ENCODE measurements at places on chromosomes 2 and 18.

- no peak for DNase-seq
Observed at GRCh38 chr18:55446996-55447671, 140.9 kb downstream of the TCF4 start.

DNA sequence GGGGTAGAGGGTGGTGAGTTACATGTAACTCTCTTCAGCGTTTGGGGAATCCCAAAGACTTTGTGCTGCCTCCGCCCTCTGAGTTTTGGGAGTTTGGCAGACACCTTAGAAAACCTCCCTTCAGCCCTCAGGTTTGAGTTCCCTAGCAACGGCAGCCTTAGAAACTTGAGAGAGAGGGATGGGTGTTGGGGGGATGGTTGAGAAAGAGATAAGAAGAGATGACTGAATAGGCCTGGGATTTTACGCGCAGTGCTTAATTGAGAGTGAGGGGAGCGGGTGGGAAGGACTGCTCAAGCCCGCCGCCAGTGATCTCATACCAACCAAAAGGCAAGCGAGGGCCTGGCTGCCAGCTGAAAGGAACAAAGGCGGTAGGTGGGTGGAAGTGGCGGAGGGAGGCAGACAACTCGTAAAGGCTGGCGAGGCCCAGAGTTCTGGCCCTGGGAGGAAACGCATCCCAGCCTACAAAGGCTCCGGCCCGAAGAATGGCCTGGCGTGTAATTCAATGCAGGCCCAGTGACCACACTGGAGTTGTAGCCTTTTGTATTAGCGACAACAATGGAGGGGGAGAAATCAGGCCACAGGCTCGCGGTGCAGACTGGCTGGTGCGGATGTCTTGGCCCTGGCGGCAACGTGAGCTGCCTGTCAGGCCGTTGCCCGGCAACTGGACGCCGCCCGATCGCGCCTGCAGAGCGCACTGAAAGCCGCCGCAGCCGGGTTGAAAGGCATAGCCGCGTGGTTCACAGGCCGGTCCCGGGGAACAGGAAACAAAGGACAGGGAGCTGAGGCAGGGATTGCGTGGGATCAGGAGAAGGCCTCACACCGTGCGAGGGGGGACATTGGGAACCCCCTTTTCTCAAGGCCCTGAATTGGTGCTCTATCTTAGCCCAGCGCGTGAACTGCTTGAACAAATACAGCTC, 39.9 kb upstream of the DARS1 start:
- no peak for DNase-seq

DNA sequence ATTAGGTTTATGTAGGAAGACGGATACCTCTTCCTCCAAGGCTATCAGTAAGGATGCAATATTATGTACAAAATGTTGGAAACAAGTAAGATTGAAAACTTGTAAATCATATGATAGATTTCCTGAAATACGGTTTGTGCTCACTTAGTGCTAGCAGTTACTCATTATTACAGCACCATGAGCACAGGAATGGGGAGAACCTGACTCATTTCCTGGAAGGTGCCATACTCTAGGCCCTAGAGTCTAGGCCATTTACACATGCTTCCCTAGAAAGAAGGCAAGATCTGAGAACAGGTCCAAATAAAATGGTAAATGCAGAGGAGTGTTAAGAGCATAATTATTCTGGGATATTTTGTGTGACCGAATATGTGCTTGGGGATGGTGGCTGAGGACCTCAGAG, 467.7 kb upstream of the CELF4 start:
- no peak for DNase-seq

- no peak for DNase-seq
Observed at GRCh38 chr2:136122661-136123060, 4.7 kb upstream of the CXCR4 start.

DNA sequence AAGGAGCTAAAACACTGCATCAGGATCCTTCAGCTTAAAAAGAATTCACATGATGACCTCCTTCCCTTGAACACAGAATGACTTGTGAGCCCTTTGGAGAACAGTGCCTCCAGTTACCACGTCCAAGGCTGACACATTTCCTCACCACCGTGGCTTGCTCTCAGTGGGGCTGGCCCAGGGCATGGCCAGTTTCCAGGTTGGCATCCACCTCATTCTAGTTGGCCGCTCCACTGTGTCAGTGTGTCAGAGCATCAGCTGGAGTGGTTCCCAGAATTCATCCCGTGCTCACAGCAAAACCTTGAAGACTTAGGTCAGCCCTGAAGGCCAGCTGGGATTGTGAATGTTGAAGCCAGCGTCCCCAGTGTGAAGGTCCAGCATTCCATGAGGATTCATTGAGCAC, 158.5 kb downstream of the INSIG2 start:
- DNase-seq: no peak
